ENCODE measurements at places on chromosomes 4 and X.

GRCh38 chr4:122854447-122855352 lies 28.1 kb downstream of the FGF2 start:
- DNase-seq = no peak

DNA sequence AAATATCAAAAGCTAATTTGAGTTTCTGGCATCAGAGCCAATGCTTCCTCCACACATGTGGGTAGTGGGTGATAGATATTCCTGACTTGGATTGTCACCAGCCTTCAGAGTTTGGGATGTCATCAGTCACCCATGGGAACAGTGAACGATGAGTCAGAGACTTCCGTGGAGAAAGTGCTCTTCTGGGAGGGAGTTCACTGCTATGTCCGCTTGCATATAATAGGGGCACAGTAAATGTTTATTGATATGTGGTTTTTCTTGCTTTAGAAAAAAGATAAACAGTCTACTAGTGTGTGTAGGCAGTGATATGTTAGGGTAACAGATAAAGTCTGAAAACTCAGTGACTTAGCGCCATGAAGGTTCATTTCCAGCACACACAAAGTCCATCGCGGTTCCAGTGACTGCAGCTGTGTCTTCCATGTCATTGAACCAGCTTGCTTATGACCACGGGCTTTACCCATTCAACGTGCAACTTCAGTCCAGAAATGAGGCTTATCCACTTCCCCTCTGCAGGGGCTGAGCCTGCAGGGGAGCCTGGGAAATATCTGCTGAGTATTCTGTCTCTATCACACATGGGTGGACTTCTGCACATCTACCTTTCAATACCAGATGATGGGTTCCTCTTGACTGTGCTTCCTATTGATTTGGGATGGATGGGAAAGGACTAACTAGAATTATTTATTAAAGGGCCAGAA lies 87.7 kb upstream of the WWC2 start:
- no peak for DNase-seq

- DNase-seq = no peak
Measured at GRCh38 chr4:8644461-8644891, 51.9 kb downstream of the CPZ start.

- no peak for DNase-seq
Measured at GRCh38 chrX:70754169-70754848, 154.2 kb downstream of the TEX11 start.

- DNase-seq = no peak
Measured at GRCh38 chr4:88097301-88097700, 61.1 kb downstream of the ABCG2 start.

GRCh38 chr4:155668707-155669220 lies 2.1 kb downstream of the GUCY1A1 start:
- no peak for DNase-seq

GRCh38 chr4:47075919-47076318 lies 44.6 kb downstream of the GABRB1 start:
- no peak for DNase-seq

- DNase-seq = no peak
Measured at GRCh38 chr4:90498175-90498574, 371.0 kb downstream of the CCSER1 start.

DNA sequence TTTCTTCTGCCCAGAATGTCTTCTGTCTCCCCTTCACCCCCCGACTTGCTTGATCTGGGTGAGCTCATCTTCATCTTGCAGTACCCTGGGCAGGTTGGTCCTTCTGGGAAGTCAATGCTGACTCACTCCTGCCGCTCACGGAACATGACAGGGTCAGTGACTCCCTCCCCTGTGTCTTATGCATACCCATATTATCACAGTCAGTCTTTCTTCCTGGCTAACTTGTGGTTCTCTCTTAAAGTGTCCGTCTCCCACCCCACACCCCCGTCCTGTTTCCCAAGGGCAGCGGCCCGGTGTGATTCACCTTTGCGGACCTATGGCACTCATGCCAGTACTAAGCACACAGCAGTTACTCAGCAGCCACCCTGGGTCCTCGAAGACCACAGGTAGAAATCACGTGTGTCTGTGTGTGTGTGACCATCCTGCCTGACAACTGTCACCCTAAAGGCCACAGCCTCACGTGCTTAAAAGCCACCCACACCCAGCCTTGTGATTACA lies 17.7 kb downstream of the IQSEC2 start:
- DNase-seq = peak; percentile 29

DNA sequence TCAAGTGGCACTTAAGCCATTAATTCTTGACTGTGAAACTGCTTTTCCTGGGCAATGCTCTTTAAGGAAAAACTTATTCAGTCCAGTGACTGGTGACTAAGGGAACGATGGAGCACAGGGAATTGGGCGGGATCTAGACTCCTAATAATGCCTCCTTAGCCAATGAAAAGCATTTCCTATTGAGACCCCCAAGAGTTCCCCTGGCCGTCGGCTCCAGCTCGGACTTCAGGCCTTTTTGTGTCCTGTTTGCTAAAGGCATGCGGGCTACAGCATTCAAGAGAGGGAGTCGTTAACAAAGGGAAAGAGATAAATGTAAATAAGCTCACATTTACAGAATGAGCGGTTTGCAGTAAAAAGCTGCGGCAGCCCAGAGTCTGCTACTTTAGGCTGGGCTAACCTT lies at the start of gene LPAR4:
Gene LPAR4, plus strand, starts transcription at position 232 of the 400 bp plus-strand sequence. CDS start 7,150 bp downstream, outside the sequence.
- no peak for DNase-seq

- no peak for DNase-seq
Measured at GRCh38 chr4:148716431-148717052, 274.3 kb upstream of the NR3C2 start.

GRCh38 chrX:21770631-21771321 lies 12.9 kb upstream of the SMPX start:
- DNase-seq = no peak

- peak; percentile 67 for DNase-seq
Measured at GRCh38 chr4:40264497-40264896, 67.7 kb downstream of the RHOH start.

DNA sequence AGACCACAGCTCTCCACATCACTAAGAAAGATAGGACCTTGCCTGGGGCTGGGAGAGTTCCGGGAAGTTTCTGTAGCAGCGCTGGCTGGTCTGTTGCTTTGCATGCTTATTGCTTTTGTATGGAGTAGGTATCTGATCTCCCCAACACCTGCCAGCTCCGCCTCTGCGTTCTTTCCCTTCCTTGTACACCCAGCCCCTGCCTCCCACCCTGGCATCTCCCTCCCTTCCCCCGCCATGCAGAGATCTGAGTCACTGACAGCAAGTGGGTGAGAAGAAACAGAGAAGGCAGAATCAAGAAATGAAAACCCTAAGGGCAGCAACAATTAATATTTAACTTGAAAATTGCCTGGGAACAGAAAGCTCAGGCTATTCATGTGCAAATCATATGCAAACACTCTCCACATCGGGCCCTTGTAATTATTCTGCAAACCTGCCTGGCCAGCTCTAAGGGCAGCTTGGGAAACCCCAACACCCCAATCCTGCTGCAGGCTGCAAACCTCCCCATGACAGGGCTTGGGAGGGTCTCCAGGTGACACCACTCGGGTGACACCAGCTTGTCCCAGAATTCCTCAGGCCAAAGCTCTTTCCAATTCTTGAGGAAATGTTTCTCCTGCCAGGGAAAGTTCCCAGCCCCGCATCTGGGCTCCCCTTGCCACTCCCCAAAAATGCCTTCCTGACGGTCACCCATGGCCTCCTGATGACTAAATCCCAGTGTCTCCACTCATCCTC lies 257.2 kb downstream of the FBXW7 start:
- DNase-seq = no peak

DNA sequence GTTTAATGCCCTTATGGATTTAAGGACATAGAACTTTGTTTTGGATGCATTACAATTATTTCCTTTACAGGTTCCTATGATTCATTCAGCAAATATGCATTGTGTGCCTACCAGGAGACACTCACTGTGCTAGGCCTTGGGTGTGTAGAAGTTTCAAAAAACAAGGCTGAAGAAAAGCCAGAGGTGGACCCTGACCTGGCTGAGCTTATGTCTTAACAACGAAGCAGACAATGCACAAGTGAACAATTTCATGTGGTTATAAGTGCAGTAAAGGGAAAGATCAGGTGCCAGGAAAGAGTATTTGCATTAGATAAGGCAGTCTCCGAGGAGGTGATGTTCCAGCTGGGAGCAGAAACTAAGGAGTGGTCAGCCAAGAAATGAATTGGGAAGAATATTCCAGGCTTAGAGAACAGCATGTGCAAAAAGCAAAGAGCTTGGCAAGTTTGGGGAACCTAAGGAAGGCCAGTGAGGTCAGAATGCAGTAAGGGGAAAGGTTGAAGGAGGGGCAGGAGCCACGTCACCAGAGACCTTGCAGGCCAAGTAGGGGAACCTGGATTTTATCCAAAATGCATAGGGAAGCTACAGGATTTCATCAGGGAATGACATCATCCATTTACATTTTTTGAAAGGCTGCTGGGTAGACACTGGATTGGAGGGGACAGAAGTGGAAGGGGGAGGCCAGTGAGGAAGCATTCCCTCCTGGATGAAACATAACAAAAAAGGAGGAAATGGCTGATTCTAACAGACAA lies 193.6 kb downstream of the SOWAHB start:
- peak; percentile 80 for DNase-seq

DNA sequence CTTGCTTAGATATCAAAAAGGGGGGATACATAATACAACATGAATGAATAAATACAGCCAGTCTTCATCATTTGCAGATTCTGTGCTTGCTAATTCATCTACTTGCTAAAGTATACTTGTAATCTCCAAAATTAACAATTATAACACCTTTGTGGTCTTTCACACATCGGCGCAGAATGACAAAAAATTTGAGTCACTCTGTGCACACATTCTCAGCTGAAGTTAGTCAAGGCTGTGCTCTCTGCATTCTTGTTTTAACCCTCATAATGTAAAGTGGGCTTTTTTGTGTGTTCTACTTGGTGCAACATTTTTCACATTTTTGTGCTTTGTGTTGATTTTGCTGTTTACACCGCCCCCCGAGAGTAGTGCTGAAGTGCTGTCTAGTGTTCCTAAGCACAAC lies 65.8 kb upstream of the GPRIN3 start:
- no peak for DNase-seq

DNA sequence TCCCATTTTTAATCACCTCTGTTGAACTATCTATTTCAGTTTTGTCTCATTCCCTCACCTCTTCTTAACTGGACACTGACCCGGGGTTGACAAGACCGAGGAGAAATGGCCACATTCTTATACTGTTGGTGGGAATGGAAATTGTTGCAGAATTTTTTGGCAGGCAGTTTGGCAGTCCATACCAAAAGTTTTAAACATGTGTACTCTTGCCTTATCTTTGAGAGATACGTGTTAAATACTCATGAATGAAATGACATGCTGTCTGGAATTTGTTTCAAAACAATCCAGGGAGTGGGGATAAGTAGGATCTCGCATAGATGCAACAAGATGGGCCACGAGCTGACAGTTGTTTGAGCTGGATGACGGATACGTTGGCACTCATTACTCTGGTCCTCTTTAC lies 12.1 kb downstream of the FGFBP1 start:
- DNase-seq = no peak

- no peak for DNase-seq
Measured at GRCh38 chrX:106935175-106935574, 15.0 kb downstream of the CLDN2 start.

DNA sequence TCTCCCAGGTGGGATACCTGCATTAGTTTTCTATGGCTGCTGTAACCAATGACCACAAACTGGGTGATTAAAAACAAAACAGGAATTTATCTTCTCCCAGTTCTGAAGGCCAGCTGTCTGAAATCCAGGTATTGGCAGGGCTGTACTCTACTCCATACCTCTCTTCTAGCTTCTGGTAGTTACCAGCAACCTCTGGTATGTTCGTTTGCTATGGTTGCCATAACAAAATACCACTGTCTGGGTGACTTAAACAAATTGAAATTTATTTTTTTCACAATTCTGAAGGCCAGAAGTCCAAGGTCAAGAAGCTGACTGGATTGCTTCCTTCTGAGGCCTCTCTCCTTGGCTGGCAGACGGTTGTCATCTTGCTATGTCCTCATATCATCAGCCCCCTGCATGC lies 642.1 kb upstream of the TENM3 start:
- DNase-seq = no peak

DNA sequence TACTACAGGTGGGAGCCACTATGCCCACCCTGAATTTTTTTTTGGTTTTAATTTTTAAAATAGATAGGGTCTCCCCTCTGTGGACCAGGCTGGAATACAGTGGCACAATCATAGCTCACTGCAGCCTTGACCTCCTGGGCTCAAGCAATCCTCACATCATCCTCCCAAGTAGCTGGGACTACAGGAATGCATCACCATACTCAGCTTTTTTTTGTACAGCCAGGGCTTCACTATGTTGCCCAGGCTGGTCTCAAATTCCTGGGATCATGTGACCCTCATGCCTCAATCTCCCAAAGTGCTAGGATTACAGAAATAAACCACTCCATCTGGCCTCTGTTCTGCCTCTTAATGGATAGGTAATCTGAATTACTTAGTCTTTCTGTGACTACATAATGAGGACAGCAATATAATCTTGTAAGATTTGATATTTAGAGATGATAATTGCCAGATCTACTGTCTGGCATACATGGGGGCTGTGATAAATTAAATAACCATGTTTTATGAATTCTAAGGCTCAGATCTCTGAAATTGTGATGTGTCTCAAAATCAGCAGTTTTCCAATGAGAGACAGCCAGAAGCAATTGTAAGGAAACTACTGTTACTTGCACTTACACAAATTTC lies 26.7 kb downstream of the PDS5A start:
- DNase-seq = no peak

DNA sequence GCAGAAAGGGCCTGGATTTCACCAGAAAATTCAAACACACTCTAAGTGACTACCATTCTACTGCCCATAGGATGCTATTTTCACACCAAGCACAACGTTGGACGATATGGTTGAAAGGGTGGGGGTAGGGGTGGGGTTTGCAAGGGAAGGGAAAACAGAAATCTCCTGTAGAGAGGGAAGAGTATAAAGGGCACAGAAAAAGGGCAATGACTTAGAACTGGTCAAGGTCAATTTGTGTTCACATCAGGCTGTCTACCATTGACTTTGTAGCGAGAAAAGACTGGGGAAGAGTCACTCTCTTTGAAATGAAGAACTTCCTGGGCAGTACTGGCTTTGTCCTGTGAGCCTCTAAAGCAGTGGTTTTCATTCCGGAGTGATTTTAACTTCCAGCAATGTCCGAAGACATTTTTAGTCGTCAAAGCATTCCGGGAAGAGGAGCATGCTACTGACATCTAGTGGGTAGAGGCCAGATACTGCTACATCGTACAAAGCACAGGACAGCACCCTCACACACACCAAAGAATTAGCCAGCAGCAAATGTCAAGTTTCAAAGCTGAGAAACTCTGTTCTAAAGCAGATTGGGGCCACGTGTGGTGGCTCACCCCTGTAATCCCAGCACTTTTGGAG lies 48.4 kb upstream of the SLC7A3 start:
- peak; percentile 13 for DNase-seq

DNA sequence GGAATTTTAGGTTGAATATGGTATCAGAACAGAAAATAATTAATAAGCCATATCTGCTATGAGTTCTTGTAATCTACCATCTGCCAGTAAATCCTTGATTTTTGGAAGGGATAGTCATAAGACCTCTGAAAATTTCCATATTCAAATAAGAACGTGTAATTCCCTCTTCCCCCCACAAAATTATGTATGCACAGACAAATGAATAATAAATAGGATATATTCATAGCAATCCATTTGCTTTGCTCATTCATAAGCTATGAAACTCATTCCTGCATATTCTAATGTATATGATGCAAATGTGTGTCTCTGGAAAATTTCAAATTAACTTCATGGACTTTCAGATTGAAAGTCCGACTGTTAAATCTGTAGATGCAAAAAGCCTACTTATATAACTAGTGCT lies 833.1 kb upstream of the GRID2 start:
- no peak for DNase-seq

GRCh38 chr4:138796761-138797160 lies 218.8 kb upstream of the NOCT start:
- DNase-seq = no peak

Data from suppressor macrophage (primary cell).